Astrocyte of the spinal cord (primary cell): ENCODE measurements at places on chromosomes 1 and 21.

DNA sequence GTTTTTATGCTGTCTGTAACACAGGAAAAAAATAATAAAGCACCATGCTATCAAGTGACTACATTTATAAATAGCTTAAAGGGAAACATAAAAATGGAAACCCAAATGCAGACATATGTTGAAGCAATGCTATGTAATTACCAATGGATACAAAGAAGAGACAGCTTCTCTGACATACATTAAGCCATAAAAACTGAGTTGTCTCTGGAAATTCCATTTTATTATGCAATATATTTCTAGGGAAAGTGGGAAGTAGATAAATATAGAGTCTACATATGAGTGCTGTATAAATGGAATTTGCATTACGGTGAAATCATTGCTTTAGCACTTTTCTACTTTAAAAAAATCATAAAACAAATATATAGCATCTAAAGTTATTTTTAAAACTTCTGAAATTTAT lies 135.2 kb upstream of the COL11A1 start:
- DNase-seq: no peak

DNA sequence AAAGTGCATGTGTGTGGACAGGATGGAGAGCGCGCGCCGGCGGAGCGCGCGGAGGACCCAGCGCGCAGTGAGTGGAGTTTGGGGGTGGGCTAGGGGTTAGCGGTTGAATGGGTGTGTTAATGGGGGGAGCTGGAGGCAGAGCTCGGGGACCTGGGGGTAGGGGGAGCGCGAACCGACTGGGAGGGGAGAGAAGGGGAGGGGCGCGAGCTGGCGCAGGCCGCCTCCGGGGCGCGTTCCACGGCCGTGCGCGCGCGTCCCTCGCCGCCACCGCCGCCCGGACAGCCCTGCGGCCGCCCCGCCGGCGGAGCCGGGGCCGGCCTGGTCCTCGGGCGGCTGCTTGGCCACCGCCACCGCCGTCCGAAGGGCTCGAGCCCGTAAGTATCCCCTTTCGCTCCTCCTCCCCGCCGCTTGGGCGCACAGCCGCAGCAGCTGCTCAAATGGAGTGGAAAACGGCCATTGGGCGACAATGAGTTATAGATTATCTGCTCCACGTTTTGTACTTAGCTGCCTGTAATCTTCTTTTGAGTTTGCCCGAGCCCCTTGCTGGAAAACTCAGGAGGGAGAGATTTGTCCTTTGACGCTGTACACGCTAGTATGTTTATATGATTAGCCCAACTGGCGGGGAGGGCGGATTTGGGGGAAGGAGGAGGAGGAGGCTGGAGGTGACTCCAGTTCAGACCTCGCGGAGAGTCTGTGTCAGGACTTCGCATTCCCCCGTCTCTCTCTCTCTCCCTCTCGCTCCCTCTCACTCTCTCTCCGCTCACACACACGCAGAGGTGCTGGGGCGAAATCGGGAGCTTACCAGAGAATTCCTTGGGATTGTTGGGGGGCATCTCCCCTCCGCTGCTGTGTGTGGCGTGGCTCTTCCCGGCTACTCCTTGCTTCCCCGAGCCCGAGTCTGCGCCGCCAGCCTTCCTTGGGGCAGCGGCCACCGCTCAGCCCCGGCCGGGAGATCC lies at the start of gene ADGRL2:
ADGRL2 (plus strand) TSS at position 240 of the 956 bp plus-strand sequence. CDS start 36,051 bp downstream, outside the sequence.
- DNase-seq: peak; percentile 92

- DNase-seq: peak; percentile 54
Measured at GRCh38 chr1:6205849-6206519, at the start of gene RNF207. TSS of gene RNF207 (plus strand) at chr1:6206119. CDS start at chr1:6206536, 417 bp downstream.

DNA sequence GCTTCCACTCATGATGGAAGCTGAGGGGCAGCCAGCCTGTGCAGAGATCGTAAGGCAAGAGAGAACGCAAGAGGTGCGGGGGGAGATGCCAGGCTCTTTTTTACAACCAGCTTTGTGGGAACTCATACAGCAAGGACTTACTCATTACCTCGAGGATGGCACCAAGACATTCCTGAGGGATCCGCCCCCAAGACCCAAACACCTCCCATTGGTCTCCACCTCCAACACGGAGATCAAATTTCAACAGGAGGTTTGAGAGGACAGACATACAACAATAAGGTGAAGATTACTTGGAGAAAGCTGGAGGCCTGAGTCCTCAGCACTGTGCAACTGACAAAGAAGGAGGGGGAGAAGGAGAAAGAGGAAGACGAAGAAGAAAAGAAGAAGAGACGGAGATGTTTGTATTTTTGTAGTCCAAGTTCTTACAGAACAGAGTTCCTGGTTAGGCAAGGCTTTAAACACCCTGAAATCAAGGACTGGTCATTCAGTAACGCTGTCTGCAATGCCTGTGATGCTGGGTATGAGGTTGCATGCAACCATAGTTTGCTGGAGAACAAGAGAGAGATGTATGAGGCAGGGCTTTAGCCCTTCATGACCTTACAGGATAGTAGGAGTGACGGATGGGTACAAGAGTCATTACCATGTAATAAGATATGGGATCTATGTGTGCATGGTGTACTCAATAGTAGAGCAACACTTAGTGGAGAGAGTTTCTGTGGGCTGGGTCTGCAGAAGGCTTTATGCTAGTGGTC lies 19.7 kb upstream of the GALNT2 start:
- DNase-seq: no peak

GRCh38 chr1:28592321-28593071 lies 431 bp downstream of the RAB42 start:
- DNase-seq: no peak

GRCh38 chr1:225362805-225363204 lies 65.0 kb downstream of the LBR start:
- DNase-seq: no peak

- DNase-seq: no peak
Measured at GRCh38 chr21:45335761-45336534, 48.3 kb upstream of the POFUT2 start.

DNA sequence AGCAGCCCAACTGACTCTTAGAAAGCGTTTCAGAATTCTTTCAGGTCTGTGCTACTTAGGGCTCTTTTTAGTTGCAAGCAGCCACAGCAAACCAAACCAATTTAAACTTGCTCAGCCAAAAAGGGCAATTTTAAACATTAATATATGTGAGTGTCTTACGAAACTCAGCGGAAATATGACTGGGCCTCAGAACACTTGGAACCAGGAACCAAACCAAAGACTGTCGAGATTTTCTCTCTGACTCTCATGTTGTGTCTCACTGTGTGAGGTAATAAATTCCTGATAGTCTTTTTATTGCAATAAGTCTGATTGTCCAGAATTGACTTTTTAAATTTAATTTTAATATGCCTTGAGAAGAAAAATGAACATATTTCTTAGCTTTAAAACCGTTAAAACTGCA lies 122.3 kb downstream of the SYF2 start:
- DNase-seq: no peak

- DNase-seq: no peak
Measured at GRCh38 chr1:89759036-89759435, 61.8 kb upstream of the LRRC8D start.

GRCh38 chr21:26810676-26811415 lies 34.4 kb downstream of the ADAMTS1 start:
- DNase-seq: peak; percentile 39

DNA sequence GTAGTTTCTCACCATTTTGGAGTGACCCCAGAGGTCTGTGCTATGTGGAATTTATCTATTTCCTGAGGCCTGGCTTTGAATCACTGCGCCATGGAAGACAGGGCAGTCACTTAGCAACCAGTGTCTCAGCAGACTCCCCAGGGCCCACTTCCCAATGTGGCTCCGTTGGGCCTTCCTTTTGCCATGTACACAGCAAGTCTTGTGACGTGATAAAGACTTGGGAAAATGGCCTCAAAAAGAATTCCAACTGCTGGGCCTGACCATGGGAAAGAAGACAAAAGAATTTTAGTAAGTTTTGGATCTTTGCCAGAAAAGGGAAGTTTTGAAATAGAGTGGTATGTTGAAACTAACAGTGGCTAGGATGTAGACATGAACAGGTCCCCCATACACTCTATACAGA lies 36.2 kb downstream of the TLR5 start:
- no peak for DNase-seq

GRCh38 chr21:41065539-41065938 lies 102.4 kb upstream of the BACE2 start:
- DNase-seq: no peak

- no peak for DNase-seq
Measured at GRCh38 chr1:156413391-156414246, 44.6 kb downstream of the RHBG start.
